ENCODE measurements at places on chromosomes 16 and 17.

- DNase-seq, result no peak
Observed at GRCh38 chr16:85426806-85427205, 186.3 kb upstream of the GSE1 start.

GRCh38 chr17:1302761-1303160 is 23.3 kb downstream of the TRARG1 start:
- no peak for DNase-seq

GRCh38 chr17:44314869-44315661 is 6.7 kb downstream of the RUNDC3A start:
- DNase-seq, result no peak

- no peak for DNase-seq
Observed at GRCh38 chr17:79154951-79155585, 80.4 kb downstream of the ENGASE start.

DNA sequence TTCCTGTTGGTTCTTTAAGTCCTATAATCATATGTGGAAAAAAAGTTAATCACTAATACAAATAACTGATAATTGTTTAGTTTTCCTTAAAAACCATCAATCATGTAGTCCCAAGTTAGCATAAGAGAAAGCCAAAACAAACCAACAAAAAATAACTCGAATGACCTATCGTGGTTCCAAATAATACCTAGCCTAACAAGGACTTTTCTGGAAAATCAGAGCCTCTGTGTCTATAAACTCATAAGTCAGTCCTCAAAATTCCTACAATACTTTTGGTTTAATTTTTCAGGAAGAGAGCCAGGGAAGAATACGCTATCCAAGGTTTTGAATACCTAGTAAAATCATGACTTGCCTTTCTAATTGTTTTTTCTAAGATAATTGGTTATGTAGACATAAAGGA is 975.3 kb upstream of the SOX9 start:
- DNase-seq, result no peak

DNA sequence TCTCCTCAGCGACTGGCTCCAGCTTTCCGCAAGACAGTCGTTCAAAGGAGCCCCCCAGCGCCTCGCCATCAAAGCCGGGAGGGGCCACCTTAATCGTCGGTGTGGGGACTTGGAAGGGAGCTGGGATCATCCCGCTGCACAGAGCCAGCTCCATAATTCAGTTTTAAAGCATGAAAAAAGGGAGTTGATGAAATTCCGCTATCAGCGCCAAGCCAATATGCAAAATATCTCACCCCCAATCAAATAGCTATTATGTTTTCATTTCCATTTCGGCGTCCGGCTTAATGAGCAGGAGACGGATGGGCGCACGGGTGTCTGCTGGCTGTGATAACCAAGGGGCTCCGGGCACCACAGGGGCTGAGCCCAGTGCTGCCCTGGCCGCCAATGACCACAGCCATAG is 27.7 kb downstream of the ZFPM1 start:
- no peak for DNase-seq

GRCh38 chr17:61412143-61412859 is 12.7 kb downstream of the TBX2 start:
- DNase-seq, result peak; percentile 84

DNA sequence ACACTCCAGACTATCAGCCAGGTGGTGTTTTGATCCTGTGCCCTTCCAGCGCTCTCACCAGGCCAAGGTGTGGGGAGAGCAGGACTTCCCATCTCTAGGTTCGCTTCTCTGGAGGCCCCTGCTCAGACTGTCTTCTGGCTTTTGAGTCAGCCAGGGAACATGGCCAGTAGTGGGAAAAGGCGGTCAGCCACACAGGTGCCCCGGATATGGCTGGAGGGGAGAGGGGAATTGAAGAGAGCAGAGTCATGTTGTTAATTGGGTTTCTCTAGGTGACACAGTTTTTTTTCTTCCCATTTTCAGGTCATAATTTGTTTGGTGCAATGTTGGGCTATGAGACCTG is 1.5 kb downstream of the MINK1 start:
- DNase-seq, result no peak

DNA sequence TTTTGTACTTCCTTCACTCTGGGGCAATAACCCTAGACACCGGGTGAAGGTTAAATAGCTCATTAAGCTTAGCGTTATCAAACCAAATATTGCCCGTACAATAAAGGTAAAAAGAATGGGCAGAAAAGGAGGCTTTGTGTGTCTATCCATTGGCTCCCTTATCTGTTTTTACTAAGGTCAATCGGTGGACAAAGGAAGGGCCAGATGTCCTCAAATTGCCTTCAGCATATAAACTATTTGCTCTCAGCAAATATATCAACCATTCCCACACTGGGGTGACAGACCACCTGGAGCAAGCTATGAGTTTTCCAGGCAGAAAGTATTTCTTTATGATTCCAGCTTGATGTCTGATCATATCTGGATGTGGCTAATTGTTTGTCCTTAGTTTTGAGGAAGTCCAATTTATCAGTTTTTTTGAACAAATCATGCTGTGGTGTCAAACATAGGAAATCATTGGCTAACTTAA is 25.3 kb upstream of the WIPI1 start:
- no peak for DNase-seq

- no peak for DNase-seq
Observed at GRCh38 chr16:63883091-63883490, 1238.8 kb downstream of the CDH11 start.

GRCh38 chr17:79024901-79025737 is 1.1 kb downstream of the C1QTNF1 start:
- DNase-seq, result no peak

- no peak for DNase-seq
Observed at GRCh38 chr16:15536843-15537242, 102.5 kb downstream of the BMERB1 start.

- no peak for DNase-seq
Observed at GRCh38 chr17:56028837-56029236, 124.4 kb upstream of the ANKFN1 start.

GRCh38 chr17:2181206-2181896 is 122.2 kb downstream of the SMG6 start:
- DNase-seq, result no peak

DNA sequence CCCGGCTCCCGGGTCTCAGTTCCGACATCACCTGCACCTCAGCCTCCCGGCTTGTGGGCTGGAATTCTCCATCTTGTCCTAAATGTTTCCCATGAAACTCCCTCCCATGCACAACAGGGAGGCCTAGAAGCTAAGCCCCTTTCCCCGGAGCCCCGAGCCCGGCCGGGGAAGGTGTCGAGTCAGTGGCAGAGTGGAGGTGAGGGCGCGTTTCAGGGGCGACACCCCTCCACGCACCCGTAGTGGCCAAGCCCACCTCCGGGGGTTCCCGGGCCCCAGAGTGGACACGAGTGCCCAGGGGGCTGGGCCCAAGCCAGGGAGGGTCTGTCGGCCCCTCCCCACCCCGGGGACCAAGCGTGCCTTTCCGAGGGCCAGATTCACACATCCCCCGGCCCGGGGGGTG is 25.0 kb upstream of the C1QTNF8 start:
- no peak for DNase-seq

GRCh38 chr17:45719335-45720071 is 64.6 kb upstream of the CRHR1 start:
- DNase-seq, result no peak

- DNase-seq, result no peak
Observed at GRCh38 chr17:75348386-75349012, 57.0 kb downstream of the GRB2 start.

DNA sequence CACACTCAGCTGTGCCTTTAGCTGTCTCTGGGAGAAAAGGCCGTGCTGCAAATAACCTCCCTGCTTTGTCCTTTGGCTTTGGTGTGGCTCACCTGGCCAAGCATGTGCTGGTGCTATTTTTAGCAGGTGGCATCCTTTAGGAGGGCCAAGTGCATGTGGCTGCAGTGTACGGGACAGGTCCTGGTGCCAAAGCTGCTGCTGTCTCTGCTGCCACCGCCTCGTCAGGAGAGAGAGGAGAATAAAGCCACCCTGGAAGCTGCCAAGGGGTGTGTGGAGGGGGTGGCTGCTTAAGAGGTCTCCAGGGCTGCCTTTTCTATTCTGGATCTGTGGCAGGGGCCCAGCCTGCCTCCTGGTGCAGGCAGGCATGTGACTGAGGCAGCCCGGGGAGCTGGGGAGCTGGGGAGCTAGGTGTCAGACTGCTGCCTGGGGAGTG is 6.2 kb downstream of the AKAP1 start:
- DNase-seq, result no peak

DNA sequence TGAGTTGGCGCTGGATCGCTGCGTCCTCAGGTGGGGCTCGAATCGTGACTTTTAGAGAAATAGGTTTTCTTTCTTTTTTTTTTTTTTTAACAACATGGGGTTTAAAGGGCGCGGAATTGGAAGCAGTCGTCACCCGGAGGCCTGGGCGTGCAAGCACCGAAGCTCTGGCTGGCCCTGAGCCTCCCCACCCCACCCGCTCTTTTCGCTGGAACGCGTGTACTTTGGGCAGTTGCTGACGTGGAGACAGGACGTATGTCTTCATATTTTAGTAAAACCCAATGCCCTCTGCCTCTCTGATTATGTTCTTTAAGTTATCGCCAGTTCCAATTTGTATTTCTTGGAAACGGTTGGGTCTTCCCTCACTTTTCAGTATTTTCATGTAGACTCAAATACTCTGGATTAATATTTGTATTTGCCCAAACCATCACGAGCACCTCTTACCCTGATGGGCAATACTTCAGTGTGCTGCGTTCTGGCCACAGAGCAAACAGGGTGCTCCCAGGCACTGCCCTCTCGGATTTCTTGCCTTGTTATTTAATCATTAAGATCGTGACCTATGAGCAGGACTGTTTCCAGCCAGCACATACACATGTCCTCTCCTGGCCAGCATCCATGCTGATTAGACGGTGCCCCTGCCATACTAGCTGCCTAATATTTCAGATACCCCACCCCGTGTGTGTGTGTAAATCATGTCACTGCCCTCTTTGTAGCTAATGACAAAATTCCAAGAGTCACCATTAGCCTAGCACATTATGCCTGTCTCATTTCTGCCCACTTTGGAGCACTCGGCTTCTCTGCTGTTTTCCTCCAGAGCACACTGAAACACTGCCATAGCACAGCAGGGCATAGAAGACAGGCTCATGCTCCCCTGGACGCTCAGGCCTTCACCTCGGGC is 805 bp upstream of the C16orf95 start:
- no peak for DNase-seq

DNA sequence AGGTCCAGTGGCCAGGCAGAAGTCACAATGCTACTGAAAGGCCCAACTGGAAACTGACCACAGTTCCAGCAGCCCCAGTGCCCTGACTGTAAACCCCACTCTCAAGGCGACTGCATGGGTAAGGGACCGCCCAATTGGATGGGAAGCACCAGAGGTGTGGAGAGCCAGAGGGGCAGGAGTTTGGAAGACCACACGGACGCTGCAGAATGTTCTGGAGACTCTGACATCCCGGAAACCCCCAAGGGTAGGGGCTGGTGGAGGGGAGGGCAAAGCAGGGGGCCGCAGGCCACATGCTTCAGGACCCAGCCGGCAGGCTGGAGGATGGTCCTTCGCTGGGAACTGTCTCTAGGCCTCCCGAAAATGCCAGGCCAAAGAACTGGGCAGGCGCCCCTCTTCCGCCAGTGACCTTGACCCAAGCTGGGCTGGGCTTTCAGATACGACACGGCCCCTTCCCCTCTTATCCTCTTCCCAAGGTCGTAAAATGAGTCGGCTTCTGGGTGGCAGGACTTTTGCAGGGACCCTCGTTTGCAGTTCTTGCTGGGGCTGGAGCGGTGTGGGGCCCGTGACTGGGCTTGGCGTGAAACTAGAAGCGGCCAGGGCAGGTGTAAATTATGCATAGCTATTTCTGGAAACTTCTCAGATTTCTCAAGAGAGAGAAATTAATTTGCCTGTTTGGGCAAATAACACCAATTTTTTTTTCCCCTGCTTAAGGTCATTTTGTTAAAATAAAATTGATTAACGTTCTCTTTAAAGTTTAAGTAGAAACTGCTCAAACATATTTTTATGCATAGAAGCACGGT is 110.2 kb downstream of the C16orf78 start:
- DNase-seq, result no peak

DNA sequence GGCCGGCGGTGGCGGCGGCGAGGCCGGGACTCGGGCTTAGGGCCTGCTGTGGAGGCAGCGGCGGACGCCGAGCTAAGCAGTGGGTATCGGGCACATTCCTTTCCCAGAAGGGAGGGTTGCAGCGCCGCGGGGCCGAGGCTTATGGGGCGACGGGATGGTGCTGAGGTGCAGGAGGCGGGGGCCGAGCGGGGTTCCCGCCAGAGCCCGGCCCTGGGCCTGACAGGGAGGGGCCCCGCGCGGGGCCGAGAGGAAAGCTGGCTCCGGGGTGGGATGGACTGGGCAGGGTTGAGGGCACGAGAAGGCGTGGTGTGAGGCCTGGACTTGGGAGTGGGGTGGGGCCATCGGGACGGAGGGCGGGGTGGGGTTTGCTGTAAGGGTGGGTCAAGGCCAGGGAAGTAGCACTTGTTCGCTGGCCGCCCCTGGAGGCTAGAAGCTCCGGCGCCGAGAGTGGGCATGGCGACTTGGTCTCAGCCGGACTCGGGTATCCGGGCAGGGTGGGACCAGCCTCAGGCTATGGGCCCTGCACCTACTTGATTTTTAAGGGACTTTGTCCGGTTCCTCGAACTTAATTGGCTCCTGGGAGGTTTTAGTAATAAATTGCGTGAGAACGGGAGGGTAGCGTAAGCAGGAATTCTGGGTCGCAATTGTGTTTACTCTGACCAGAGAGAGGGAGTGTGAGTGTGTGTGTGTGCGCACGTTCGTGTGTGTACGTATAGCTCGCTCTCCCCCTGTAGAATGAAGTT is 396 bp downstream of the NFE2L1 start:
- DNase-seq, result peak; percentile 71

DNA sequence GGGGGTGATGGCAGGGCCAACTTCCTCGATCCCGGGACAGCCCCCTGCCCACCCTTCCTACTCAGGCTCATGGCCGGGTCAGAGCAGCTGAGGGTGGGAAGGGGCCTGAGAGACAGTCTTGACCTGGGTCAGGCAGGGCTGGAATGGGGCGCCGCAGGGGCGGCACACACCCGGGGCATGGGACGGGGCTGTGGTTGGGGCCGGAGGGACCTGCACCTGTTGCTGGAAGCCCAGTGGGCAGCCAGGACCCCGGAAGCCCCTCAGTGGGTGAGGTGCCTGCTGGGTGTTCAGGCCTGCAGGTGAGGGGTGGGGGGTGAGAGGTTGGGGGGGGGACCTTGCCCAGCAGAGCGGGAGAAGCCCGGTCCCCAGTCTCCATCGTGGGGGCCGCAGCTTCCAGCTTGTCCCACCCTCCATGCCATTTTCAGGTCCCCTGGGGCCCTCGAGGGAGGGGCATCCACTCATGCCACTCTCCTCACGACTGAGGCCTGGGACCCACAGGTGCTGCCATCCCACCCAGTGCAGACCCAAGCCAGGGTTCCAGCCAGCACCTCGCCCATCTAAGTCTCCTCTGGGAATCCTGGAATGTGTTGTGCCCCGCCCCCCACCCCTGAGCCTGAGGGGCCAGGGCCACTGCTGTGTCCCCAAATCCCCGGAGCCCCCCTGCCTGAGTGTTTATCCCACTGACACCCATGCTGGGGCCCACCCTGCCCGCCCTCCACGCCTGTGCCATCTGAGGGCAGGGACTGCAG is 43.4 kb upstream of the ACSF3 start:
- no peak for DNase-seq

GRCh38 chr16:65916995-65917394 is 449.5 kb upstream of the CDH5 start:
- DNase-seq, result no peak

GRCh38 chr16:4314532-4315185 is 1.2 kb upstream of the GLIS2 start:
- DNase-seq, result no peak

GRCh38 chr17:80799538-80800480 is 191.8 kb upstream of the CHMP6 start:
- no peak for DNase-seq

- DNase-seq, result no peak
Observed at GRCh38 chr17:50469671-50470305, 1.1 kb upstream of the CHAD start.

Measured in progenitor cell of endocrine pancreas (in vitro differentiated cells).